ENCODE measurements at places on chromosomes 1 and 21. TPM values are rescaled to one million over a fixed set of nuclear protein-coding genes. Genes with fewer than 3 reads are reported as not detected.

The NTMT2 gene
- not detected for total RNA-seq

DNA sequence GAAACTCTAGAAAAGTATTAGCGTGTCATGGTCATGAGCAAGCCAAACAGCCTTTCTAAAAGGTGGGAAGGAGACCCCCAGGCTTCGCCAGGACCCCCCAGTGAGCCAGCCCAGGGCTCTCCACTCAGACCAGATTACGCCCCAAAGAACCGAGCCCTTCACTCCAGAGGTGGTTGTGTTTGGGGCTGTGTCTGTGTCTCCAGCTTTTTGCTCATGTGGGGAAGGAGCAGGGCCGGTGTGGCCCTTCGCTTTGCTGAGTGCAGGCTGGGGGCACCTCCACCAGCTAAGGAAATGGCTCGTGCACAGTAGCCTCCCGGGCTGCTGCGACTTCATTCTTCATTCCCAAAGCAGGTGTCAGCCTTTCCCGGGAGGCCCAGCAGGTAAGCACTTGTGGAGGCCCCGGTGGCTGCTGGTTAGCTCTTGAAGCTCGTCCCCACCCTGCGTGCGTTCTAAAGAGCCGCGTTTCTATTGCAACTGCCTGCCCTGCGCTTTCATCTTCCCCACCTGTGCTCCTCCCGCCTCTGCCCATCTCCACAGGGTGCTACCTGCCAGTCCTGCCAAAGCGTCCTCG lies 531 bp downstream of the TSPEAR start:
- no peak for DNase-seq

The PGLYRP4 gene
- total RNA-seq, result not detected

The LCE5A gene
- total RNA-seq, result not detected

DNA sequence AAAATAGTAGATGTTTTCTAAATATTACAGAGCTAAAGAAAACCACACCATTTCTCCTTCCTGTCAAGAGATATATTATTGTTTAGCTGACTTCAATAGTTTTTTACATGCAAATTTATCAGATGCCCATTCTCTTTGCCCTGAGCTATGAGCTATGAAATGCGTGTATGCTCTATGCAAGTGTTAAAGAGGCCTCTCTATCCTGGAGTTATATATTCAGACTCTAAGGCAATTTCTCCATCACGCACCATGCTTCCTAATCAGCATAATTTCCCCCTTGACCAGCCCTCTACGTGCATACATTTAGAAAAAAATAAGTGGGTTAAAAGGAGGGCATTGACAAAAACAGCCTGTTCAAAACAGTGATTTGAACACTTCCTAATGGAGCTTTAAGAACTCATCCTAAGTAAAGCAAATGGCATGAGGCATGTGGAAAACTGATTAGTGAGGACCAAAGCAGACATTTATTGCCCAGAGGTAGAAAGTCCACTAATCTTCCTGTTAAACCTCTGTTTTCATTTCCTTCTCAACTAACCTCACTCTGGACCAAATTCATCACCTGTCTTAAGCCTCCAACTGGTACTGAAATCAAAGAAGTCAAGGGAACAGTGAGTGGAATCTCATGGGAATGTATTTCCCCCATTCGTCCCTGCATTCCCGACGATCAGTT lies 565.8 kb upstream of the PKN2 start:
- no peak for DNase-seq

The NRIP1 gene
- total RNA-seq, result 81.1 TPM

DNA sequence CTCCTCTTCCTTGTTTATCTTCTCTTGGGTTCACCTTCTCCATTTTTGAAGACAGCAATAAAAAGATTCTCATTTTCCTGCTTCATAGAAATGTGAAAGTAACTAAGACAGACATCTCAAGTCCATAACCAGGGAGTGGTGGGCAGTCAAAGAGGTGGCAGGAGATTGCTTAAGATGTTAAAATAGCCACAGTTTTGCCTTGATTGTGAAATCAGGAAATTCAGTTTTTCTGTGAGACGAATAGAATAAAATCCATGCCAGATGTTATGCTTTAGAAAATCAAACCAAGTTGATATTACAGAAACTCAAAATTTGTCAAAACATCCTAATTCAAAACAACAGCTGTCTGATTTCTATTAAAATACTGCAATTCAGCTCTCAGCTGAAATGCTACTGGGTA lies 57.2 kb downstream of the TNN start:
- DNase-seq, result no peak

GRCh38 chr1:42945164-42945563 lies 13.5 kb downstream of the SLC2A1 start:
- no peak for DNase-seq

DNA sequence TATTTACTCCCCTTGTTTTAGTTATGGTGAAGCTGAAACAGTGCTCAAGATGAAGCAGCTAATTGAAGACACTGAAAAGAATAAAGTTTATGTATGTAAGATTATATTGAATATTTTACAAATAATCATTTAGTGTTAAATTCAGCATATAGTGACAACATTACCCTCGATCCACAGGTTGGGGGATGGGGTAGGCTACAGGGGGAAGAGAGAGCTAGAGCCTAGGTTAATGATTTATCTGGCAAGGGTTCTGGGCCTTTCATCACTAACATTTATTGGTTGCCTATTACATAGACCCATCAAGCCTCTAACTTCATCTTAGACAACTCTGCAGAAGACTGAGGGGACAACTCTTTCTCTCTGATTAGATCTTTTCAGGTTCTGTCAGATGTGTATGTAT lies 21.3 kb downstream of the ZCCHC17 start:
- DNase-seq, result no peak

The DYRK1A gene
- total RNA-seq, result 23.6 TPM

The C4BPA gene
- total RNA-seq, result not detected

DNA sequence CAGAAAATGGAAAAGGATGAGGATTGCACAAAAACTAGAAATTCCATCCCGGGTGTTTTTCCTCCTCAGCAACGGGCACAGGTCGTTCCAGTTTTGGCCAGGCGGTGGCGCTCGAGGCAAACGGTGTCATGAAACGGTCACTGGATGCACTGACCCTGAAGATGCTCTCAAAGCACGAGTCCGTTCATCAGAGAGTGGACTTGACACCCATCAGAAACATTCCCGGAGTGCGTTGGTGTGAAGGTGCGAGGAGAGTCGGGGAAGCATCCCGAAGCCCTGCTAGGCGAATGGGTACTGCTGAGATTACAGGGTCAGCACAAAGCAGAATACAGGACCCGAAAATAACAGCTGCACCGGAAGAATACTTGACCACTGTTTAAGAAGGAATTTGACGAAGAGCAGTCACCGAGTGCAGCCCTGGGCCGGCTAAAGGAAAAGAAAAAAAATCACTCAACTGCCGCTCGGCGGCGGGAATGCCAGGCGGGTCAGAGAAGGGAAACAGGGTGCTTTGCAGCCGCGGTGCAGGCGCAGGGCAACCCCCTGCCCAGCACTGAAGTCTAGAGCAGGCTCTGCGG lies 71.7 kb upstream of the ETS2 start:
- DNase-seq, result peak; percentile 56

GRCh38 chr1:36115200-36115669 lies 9.8 kb downstream of the COL8A2 start:
- DNase-seq, result no peak

GRCh38 chr1:4344065-4344732 lies 310.2 kb upstream of the AJAP1 start:
- DNase-seq, result no peak

DNA sequence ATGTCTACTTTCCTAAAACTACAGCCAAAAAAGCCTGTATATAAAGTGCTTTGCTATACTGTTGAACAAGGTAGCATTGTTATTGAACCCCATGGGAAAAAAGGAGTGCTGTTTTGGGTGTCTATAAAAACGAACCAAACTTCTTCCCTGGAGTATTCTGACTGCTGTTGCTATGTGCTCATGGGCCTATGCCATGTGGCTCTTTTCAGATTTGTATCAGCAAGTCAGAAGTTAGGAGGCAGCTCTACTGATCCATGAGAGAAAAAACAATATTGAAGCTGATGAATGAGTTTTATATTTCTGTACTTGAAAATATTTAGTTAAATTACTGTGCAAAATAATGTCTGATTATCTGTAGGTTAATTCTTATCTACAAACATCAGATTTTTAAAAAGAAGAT lies 66.5 kb downstream of the ADGRL2 start:
- no peak for DNase-seq

The FAM131C gene
- 0.46 TPM for total RNA-seq

The PIGC gene
- total RNA-seq, result 20.9 TPM

The RGS8 gene
- total RNA-seq, result not detected

DNA sequence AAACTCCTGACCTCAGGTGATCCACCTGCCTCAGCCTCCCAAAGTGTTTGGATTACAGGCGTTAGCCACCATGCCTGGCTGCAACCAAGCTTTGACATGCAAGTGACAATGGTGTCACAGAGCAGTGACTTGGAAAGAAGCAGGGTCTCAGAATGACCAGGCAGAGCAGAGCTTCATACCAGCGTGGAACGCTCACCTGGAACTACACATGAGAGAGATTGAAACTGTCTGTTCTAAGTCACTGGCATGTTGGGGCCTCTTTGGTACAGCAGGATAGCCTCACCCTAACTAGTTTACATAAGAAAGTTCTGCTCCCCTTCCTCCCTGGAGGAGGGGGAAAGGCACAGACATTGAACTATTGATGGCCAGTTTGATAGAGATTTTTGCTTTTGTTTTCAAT lies 47.5 kb upstream of the ITPKB start:
- DNase-seq, result no peak

The GUCA2A gene
- total RNA-seq, result not detected

GRCh38 chr1:18512883-18513282 lies 32.2 kb downstream of the KLHDC7A start:
- DNase-seq, result no peak

DNA sequence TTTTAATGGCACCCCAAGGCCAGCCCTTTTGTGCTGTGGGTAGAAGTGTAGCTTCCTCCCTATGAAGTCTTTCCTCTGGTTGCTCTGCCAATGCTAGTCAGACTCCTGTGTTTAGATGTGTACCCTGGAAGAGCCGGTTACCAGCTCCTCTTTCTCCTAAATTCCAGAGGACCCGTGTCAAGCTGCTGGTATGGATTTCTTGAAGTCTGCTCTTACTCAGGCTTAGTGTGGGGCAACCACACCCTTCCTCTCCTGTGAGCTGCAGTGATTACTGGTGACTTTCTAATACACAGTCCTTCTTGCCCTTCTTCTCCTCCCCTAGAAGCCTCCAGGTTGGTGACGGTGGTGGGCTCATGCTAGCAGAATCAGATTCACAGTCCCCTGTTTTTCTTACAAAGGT lies 74.1 kb upstream of the AKT3 start:
- DNase-seq, result no peak

DNA sequence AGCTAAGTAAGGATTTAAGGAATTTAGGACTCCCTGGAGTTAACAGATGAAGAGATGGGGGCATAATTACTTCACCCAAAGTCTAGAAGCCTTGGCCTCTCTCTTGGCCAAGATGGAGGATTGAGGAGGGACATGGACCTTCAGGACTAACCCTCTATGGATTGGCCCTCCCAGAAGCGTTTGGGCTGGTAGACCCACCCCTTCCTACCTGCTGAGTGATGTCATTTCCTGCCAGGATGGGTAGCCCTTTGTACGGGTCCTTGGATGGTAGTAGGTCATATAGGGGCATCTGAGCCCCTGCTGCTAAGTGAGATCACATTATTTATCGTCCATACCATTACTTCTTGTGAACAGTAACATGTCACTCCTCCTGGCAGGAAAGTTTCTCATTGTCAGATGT lies 17.7 kb downstream of the LURAP1 start:
- DNase-seq, result no peak

DNA sequence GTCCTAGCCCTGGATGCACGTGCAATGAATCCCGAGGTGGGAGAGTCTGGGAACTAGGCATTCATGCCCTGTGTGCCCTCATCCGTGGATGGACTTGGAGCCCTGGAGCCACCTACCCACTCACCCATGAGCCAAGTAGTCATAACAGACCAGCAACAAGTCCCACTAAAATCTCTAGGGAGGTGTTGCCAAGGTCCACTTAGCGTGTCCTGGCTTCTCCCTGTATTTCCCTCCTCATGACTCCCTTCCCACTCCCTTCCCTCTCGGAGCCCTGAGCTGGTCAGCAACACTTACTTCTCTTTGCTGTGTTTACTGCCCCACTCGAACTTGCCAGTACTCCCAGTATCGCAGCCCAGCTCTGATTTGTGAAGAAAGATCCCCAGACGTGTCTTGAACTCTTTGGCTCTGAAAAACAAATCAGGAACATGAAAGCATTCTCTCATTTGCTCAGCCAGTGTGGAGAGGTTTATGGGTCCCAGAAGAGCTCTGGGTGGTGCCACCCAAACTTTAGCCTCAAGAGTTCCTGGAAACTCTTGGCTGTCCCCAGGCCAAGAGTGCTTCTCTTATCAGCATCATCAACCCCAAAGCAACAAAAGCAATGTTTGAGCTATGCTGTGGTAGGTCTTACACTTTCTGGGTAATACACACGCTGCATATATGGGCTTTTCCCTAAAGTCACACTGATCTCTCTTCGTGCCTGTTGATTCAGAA lies 1.1 kb downstream of the RGS16 start:
- DNase-seq, result no peak

DNA sequence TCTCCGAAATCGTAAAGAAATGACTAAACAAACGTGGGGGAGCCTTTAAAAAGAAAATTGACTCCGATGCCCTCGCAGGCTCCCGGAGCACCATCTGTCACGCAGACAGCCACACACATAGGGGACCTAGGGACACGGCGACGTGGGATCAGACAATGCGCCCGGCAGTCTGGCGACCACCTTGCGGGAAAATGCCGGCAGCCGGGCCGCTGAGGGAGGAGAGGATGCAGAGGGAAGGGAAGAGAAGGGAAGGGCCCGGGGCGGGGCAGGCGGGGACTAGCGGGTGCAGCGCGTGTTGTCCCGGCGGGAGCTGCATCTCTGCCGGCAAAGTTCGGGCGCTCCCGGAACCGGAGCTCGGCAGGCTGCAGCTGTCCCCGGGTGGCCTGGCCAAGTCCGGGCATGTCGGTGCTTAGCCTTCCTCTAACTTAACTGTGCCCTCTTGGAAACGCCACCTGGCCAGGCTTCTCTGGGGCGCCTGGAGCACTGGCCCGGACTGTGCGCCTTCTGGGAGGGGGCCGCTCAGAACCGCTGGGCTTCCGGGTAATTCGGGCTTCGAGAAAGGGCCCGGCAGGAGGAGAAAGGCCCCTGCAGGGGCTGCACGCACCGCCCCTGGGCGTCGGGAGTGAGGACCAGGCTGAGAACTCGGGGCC lies 1.8 kb downstream of the NHLH2 start:
- DNase-seq, result no peak

GRCh38 chr1:169363046-169363730 lies 4.4 kb downstream of the NME7 start:
- no peak for DNase-seq

GRCh38 chr1:61287734-61288133 lies 205.4 kb downstream of the NFIA start:
- peak; percentile 71 for DNase-seq

- no peak for DNase-seq
Observed at GRCh38 chr1:119964673-119965363, 68.5 kb upstream of the ADAM30 start.

DNA sequence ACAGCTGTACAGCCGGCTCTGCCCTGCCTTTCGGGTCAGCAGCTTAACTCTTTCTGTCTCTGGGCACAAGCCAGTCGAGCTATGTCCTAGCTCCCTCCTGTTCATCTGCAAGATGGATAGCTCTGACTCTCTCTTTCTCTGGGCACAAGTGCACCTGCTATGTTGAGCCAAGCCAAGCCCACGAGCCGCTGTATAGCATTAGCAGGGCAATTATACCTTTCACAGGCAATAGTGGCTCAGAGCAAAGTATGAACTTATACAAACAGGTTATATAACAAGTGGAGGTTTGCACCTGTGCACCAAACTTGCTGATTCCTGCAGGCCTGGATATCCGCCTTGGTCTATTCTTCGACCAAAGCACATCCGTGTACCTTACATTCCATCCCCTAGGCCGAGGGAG lies 33.0 kb upstream of the CR2 start:
- DNase-seq, result no peak

The TFF3 gene
- 1.0 TPM for total RNA-seq

GRCh38 chr1:15833842-15834405 lies 13.6 kb upstream of the SPEN start:
- no peak for DNase-seq

Data from epithelial cell of proximal tubule (primary cell).